Naive B cell (primary cell): ENCODE measurements at places on chromosomes 16 and 17.

GRCh38 chr16:27154705-27155521 lies 48.4 kb upstream of the KDM8 start:
- peak; percentile 48 for DNase-seq

- no peak for DNase-seq
These were observed 18.9 kb upstream of the CLEC18A start for GRCh38 chr16:69932228-69932627.

GRCh38 chr16:84927621-84928591 lies 83.4 kb downstream of the ZDHHC7 start:
- no peak for DNase-seq

GRCh38 chr16:8924214-8924613 lies 39.5 kb downstream of the USP7 start:
- no peak for DNase-seq

DNA sequence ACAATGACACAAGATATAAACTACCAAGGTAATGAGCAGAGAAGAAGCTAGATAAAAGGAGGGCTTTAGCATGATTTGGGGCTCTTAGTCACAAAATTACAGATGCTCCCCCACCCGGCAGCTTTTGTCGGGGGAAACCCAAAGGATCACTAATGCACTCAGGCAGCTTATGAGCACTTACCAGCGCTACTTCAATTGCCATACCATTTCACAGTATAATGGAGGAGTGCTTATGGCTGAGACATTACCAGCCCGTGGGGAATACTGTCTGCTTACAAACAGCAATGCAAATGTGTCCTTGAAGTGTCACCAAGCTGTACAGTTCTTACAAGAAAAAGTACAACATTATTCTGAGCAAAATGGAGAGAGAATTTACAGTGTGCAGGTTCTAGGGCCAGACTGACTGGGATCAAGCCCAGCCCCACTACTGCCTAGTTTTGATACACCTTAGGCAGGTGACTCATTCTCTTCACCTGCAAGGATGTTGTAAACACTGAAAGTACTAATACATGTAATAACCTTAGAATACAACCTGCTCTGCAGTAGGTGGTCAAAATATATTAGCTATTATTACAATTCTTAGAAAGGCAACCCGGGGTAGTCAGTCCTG lies 16.3 kb downstream of the ANKFY1 start:
- no peak for DNase-seq

DNA sequence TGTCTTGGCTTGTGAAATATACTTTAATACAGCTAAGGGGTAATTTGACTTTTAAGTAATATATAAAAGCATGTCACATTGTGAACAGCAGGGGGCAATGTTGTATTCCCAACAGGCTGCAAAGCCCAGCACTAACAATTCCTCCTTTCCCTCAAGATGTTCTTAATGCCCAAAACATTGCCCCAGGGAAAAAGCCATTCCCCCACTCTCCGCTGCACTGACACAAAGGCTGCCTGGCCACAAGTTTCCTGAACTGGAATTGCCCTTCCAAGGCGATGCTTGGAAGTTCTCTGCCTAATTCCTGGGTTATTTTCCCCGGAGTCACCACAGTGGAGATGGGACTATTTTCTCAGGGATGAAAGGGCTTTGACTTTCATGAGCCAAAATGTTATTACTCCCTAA lies 27.2 kb downstream of the CLEC16A start:
- peak; percentile 21 for DNase-seq

- no peak for DNase-seq
These were observed 78.0 kb downstream of the ENGASE start for GRCh38 chr17:79152636-79153035.

- DNase-seq, result no peak
These were observed 111.3 kb downstream of the CHD9 start for GRCh38 chr16:53166099-53166498.

GRCh38 chr17:8253801-8254200 lies 4.7 kb downstream of the PFAS start:
- DNase-seq, result no peak

GRCh38 chr16:75206749-75207451 lies at the start of gene CTRB2:
Gene CTRB2 (minus strand): TSS chr16:75207161. CDS start chr16:75207141, 20 bp downstream.
- DNase-seq, result no peak

DNA sequence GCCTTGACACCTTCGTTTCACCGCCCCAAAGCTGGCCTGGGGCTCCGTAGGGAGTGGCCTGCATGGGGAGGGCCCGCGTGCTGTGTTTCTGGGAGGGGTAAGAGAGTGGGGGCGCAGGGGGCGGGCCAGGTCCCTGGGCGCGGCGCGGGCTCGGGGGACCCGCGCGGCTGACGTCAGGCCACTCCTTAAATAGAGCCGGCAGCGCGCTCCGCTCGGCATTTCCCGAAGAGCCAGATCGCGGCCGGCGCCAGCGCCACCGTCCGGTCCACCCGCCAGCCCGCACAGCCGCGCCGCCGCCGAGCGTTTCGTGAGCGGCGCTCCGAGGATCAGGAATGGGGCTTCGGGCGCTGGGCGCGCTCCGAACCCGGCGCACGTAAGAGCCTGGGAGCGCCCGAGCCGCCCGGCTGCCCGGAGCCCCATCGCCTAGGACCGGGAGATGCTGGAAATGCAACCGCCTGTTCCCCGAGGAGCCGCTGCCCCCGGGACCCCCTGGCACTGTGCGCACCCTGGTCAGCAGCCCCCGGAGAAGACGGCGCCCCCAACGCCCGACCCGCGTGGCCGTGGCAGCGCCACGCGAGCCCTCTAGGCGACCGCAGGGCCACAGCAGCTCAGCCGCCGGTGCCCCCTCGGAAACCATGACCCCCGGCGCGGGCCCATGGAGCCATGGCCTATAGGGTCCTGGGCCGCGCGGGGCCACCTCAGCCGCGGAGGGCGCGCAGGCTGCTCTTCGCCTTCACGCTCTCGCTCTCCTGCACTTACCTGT lies at the start of gene HS3ST2:
HS3ST2 (plus strand) TSS at position 215 of the 763 bp plus-strand sequence; CDS start at position 664, 449 bp downstream.
- no peak for DNase-seq

- DNase-seq, result no peak
These were observed 35.2 kb downstream of the MBTD1 start for GRCh38 chr17:51224402-51225262.

- no peak for DNase-seq
These were observed 211.7 kb downstream of the SEC14L1 start for GRCh38 chr17:77352441-77352840.
